Erythroblast (primary cell): ENCODE measurements at places on chromosomes 12 and 14.

GRCh38 chr12:61414470-61414869 lies 845.7 kb upstream of the USP15 start:
- DNase-seq, result no peak

DNA sequence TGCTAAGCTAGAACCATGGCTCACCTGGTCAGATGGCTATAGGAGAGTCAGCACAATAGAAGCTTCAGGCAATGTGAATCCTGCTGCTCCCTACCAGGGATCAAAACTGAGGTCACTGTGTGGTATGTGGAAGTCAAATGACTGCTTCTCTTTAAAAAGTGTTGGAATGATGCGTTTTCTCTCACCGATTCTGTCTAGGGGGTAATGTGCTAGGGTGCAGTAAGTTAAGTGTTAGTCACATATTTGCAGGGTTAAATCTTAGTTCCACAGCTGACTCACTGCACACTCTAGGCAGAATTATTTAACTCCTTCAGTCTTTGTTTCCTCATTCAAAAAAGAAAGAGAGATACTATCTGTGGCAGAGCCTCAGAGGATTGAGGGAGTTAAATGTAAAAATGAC lies 696.6 kb downstream of the DIO2 start:
- no peak for DNase-seq

DNA sequence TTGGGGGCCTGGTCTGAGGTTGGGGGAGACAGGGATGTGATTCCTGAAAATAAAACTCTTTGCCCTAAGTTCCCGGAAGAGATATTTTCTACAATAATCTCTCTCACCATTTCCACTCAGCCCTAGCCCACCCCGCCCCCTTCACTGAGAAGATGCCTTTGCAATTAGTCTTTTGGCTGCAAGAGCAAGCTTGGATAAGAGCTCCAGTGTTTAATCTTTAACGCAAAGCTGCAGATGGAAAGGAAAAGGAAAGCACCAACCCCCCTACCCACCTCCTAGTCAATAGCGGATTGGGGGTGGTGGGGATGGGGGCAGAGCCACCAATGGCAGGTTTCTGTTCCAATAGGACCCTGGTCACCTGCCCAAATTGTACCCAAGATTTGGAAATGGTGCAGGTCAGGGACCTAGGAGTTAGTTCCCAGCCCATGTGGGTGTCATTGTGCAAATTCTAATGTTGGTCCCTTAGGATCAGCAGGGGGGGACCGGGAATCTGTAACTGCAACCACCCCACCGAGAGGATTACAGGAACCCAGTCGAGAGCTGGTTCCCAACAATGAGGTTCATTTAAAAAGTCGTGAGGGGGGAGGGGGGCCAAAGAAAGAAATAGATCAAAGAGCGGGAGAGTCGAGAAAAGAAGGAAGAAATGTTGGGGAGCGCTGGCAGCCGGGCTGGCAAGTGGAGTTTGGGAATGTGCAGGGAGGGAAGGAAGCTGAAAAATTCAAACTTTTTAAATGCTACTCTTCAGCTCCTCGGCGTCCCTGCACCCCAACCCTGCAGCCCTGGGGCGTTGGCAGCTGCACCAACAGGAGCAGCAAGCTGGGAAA lies 1.6 kb downstream of the ZFP36L1 start:
- DNase-seq, result peak; percentile 53

GRCh38 chr12:71636704-71637115 lies 26.9 kb downstream of the ZFC3H1 start:
- peak; percentile 75 for DNase-seq

DNA sequence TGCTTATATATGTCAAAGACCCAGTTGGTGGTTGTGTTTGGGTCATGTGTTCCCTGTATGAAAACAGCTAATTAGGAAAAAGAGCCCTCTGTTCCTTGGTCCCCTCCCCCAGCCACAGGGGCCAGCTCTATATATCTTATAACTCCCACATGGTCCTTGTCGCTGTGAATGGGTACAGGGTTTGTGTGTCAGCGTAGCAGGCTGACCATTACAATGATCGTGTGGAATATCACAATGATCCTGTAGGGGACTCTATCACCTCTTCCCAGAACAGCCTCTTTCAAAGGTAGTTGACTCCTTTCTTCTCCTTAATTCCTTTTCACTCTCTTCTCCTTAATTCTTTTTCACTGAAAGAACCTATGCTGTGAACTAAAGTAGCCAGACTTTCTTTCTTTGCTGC lies 51.6 kb upstream of the RIC8B start:
- DNase-seq, result no peak

- DNase-seq, result no peak
Observed at GRCh38 chr12:89417246-89417977, 65.1 kb upstream of the DUSP6 start.

- DNase-seq, result no peak
Observed at GRCh38 chr14:56797569-56798446, 12.5 kb downstream of the OTX2 start.

GRCh38 chr14:23523229-23524016 lies 28.1 kb downstream of the ZFHX2 start:
- no peak for DNase-seq

DNA sequence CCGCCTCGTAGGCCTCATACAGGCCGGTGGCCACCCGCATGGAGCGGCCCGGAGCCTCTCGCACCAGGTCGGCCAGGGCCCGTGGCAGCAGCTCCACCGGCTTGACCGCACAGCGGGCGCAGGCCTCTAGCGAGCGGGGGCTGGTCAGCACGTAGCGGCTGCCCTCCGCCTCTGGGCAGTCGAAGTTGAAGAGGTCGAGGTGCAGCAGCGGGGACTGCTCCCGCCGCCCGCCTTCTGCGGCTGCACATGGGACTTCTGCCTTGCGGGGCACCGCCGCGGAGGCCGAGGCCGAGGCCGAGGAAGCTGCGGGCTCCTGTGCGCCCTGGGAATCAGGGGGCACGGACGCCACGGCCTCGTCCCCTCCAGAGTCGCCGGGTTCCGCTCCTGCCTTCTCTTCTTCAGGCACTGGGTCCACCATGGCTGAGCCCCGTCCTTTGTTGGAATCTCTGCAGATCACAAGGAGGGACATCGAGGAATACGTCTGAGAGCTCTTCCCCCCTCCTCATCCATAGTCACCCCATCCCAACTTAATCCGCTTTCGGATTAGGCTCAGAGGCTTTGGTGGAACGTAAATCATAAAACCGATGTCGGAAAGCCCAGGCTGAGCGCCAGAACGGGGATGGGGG lies 1.4 kb downstream of the CCDC177 start:
- DNase-seq, result no peak

GRCh38 chr14:24179961-24180796 lies 8.3 kb downstream of the REC8 start:
- DNase-seq, result no peak

DNA sequence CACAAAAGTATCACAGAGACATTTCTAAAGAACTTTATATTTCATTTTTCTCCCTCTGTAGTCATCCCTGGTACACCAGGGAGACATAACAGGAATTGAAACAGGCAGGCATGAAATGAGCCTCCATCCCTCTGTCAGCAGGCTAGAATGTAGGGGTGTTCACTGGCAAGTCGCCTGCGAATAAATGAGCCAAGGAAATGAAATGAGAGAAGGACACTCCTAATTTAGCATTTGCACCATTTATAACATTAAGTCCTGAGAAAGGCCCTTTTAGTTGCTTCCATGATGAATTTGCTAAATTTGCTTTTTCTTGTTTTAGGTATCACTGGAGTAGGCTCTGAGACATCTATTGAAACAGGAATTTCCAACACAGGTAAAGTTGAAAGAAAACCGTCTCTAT lies 192.4 kb upstream of the CNTN1 start:
- no peak for DNase-seq

GRCh38 chr12:89386138-89386537 lies 33.8 kb upstream of the DUSP6 start:
- no peak for DNase-seq

- no peak for DNase-seq
Observed at GRCh38 chr12:63220921-63221320, 69.9 kb upstream of the AVPR1A start.

GRCh38 chr12:38373784-38374183 lies 57.2 kb downstream of the ALG10B start:
- no peak for DNase-seq

DNA sequence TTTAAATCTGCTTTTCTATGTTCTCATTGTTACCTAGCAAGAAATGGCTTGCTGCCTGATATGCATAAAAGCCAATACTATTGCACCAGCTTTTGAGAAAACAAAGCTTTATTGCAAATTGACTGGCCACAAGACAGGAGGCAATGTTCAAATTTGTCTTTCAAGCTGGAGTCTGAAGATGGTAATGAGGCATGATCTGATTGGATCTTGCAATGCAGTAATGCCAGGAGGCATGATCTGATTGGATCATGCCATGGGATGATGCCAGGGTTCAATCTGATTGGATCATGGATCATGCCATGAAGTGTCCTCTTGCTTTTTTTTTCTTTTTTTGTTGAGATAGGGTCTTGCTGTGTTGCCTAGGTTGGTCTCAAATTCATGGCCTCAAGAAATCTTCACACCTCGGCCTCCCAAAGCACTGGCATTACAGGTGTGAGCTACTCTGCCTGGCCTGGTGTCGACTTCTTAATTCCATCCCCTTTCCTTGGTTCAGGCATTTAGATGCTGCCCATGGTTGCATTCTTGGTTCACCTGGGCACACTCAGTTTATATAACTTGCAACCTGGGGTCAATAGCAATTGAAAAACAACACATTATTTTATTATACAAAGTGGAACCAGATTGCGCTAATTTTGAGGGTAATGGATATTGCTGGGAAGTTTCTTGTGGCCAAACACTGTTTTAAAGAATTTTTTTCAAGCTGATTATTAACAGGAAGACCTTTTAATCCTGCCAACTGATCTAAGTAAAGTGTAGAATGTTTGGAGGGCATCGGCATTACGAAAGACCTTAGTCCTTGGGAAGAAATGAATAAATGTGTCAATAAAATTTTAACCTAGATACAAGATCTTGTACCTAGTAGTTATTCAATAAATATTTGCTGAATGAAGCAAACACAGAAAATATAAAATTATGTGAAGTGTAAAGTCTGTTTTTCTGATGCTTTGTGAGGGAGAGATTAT lies 38.8 kb downstream of the HSD17B6 start:
- no peak for DNase-seq

DNA sequence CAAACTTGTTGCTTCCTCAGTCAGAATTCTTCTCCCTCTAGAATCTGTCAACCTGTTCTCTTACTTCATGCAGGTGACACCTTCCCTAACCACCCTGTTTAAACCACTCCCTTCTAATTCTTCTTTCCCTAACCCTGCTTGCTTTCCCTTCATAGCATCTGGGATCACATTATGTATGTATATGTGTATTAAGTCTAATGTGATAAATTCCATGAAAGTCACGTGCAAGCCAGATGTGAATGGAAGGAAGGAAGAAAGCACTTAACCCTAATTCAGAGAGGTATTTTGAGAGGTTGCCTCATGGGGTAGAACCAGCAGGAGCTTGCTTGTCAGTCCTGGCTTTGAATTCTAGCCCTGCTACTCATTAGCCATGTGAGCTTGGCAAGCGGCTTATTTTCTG lies 340.0 kb downstream of the TRHDE start:
- DNase-seq, result no peak

DNA sequence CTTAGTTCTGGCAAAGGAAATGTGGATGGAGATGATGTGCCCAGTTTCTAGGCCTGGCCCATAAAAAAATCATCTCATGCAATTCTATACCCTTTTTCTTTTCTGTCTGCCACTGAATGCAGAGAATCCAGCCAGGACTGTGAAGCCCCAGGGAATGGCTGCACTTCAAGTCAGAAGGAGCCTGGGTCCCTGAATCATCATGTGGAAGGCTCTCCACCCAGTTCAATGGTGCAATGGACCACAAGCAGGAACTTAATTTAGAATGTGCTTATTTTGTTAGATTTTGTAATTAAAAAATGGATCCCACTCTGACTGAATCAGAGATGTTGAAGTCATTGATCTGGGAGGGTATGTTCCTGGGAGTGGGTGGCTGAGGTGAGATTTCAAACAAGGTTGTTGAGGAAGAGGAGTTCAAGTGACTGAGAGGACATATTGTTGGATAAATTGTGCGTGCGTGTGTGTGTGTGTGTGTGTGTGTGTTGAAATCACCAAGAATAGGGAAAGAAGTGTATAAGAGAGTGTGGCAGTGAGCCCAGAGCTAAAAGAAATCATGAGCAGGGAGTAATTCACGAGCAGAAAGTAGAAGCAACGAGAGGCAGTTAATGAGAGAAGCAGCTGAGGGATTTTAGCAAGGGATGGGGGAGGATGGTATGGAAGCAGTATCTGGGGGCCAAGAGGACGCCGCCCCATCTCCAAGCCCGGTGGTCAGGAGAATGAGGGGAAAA lies 125.4 kb downstream of the TMX1 start:
- no peak for DNase-seq

- DNase-seq, result peak; percentile 83
Observed at GRCh38 chr14:50955373-50956043, 11.2 kb upstream of the PYGL start.

DNA sequence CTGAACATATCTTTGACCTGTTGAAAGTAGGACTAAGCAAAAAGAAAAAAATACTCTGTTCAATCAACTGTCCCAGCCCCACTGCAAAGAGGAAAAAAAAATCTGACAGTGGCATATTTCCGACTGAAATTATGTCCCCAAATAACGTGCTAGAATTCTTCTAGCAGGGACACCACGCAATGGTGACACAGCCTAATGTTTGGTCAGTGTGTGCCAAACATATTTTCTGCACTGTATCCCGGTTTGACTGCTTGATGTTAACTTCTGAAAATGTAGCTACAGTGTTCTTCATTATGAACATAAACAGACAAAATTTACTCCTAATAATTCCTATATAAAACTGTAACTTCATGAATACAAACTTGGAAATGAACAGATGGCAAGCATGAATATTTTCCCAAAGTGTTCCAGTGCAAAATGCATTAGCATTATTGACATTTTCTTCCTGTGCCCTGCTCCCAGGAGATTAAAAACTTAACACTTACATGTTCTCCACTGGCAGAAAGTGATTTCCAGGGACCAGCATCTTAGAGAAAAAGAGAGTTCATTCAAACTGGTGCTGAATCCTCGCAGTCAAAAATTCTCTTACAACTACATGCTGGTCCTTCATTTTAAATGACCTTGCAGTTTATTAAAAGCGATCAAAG lies 72.4 kb upstream of the SYT1 start:
- no peak for DNase-seq

GRCh38 chr14:49930720-49931119 lies 37.8 kb downstream of the ARF6 start:
- DNase-seq, result no peak

GRCh38 chr12:111424793-111425251 lies 19.1 kb downstream of the SH2B3 start:
- DNase-seq, result no peak

DNA sequence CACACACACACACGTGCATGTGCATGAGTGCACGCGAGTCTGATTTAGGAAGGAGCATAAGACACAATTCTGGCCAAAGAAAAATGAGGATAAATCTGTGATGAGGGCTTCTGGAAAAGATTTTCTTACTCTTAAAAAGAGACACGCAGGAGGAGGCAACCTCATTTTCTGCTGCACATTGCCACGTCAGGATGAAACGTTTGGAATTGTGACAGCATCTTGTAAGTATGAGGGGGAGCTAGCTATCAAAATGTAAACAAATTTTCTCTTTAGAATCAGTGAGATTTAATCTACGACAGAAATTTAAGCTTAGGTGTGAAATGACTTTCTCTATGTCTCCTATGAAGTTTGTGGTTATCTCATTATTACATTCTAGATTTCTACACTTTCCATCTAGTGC lies 31.1 kb upstream of the NUBPL start:
- no peak for DNase-seq
